Mesothelial cell of epicardium (in vitro differentiated cells): ENCODE measurements at places on chromosomes 5 and 9.

GRCh38 chr5:8660133-8660893 lies 791.4 kb downstream of the MTRR start:
- DNase-seq: no peak

GRCh38 chr5:127589309-127590030 lies 59.4 kb upstream of the CTXN3 start:
- no peak for DNase-seq

DNA sequence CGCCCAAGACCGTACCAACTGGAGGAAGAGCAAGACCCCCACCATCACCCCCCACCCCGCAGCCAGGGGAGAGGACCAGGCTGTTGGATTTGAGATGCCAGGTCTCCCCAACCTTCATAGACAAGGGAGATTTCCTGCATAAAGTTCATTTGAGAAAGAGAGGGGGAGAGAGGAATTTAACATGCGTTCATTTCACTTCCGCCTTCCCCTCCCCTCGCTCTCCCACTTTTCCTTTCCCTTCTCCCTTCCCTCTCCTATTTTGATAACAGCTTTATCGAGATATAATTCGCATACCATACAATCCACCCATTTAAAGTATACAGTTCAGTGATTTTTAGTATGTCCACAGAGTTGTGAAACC lies 4.2 kb upstream of the NKX2-5 start:
- no peak for DNase-seq

GRCh38 chr9:1554081-1555035 lies 460.8 kb upstream of the SMARCA2 start:
- DNase-seq: no peak

DNA sequence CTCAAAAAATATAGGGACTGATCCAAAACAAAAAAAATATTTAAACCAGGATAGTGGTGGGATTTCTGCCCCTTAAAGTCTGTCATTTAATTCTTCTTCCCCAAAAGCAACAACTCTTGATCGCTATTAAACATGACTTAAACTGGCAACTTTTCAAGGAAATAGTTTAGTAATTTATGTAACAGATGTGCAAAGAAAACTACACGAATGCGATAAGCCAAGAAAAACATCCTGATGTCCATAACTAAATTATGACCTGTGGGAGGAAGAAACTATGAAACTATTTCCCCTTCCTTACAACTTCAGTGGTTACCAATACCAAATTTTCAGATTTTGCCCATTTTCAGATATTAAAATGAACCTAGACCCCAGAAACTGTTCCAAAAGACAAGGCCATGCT lies 31.5 kb downstream of the CLINT1 start:
- no peak for DNase-seq

DNA sequence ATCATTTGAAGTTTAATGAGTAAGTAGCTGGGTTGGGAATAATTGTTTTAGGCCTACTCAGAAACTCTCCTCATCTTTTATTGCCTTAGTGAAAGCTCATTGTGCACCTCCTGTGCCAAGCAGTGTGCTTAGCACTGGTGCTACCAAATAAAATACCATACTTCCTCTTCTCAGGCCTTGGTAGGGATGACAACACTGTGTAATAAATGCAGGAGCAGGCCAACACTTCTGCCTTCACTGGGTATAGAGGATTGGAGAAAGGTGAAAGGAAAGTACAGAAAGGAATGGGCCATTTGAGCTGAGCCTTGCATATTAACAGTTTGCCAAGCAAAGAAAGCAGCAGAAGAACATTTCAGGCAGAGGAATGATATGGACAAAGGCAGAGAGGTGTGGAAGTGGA lies 285.7 kb downstream of the NR3C1 start:
- no peak for DNase-seq

- no peak for DNase-seq
Observed at GRCh38 chr5:2761921-2762488, 10.5 kb upstream of the IRX2 start.

DNA sequence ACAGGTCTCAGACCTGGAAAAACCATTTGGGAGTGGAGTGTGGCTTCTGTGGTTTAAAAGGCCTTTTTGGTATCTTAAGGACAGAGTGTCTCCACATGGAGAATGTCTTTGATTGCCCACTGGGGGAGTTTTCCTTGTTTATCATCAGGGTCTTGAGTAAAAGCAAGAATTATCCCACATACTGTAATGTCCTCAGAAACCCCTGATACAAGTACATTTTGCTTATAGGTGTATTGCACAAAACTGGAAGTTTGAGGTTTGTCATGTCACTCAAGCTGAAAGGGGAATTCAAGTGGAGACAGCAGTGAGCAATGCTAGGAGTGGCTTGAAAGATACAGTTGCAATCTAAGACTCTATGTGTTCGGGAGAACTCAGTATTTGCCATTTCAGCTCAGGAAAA lies 62.7 kb upstream of the GRAMD2B start:
- DNase-seq: no peak

- DNase-seq: no peak
Observed at GRCh38 chr9:3256571-3257330, 269.1 kb downstream of the RFX3 start.
